ENCODE measurements at places on chromosomes 1 and 21.

GRCh38 chr21:36560933-36561575 is 81.1 kb upstream of the CLDN14 start:
- DNase-seq: no peak

- no peak for DNase-seq
Observed at GRCh38 chr1:51349862-51350261, 19.5 kb upstream of the TTC39A start.

DNA sequence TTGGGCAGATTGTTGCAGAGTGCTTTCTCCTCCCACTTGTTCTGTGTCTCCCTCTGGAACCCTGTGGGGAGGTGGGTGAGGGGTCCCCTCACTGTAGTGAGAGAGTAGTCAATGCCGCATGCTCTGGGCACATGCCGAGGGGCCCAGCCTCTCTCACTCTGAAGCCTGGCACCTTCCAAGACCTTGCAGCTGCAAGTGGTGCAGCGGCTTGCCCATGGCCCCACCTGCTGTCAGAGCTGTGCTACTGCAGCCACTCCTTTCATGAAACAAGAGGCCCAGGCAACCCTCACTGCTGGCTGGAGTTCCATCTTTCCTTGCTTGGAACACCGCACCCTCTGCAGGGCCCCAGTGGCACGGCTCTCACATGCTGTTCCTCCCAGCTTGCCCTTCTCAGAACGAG is 58.4 kb upstream of the COL6A1 start:
- peak; percentile 73 for DNase-seq

DNA sequence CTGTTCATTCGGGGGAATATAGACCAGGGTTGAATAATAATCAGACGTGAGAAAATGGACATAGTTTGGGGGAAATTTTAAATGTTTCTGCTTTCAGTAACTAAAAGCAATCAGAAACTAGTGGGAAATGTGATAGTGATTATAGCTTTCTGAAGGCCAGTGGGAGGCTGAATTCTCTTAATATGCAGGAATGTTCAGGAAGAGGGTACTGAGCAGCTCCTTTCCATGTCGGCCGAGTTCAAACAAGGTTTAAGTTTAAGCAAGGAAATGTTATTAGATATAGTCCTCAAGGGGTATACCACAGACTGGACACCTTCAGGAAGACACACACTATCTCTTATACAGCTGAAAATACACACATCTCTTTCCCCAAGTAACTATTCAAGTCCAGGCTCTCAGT is 105.5 kb downstream of the HHAT start:
- no peak for DNase-seq

DNA sequence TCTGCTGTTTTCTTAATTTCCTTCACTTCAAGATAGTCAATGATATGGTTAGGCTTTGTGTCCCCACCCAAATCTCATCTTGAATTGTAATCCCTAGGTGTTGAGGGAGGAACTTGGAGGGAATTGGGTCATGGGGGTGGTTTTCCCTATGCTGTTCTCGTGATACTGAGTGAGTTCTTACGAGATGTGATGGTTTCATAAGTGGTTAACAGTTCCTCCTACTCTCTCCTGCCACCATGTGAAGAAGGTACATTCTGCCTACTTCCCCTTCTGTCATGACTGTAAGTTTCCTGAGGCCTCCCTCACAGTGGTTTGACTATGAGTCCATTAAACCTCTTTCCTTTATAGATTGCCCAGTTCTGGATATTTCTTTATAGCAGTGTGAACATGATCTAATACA is 74.0 kb upstream of the SAMSN1 start:
- DNase-seq: no peak

DNA sequence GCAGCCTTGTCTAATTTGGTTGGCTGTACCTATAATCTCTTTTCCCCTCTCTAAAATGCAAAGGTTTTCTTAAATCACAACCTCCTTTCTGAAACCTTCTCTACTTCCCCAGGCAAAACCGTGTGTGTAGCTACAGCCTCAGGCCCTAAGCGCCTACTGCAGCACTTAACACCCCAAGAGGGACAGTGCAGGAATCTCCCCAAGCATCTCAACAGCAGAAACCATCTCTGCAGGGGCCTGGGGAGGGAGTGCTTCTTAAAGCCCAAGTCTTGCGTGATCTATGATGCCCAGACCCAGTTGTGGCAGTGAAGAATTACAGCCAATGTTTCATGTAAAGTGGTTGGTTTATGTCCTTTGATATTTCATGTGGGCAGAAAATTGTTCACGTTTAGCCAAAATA is 159.3 kb downstream of the DSCAM start:
- DNase-seq: no peak

DNA sequence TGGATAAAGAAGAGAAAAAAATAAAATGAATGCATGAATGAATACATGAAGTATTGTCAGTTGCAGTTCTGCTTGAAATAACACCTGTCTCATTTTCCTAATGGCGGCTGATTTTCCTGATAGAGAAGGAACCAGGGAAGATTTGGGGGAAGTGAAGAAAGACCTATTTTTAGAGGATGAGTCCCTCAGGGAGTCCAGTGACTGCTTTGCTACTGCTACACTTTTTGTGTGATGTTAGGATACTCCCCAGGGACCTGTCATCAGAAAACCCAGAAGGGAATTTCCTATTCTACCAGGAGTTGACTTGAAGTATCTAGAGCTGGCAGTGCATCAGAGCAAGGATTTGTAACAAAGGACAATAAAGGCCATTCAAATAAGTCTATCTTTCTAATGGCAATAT is 114.8 kb downstream of the MAB21L3 start:
- DNase-seq: no peak

GRCh38 chr21:24275616-24276015 is 1331.7 kb downstream of the MRPL39 start:
- DNase-seq: no peak

DNA sequence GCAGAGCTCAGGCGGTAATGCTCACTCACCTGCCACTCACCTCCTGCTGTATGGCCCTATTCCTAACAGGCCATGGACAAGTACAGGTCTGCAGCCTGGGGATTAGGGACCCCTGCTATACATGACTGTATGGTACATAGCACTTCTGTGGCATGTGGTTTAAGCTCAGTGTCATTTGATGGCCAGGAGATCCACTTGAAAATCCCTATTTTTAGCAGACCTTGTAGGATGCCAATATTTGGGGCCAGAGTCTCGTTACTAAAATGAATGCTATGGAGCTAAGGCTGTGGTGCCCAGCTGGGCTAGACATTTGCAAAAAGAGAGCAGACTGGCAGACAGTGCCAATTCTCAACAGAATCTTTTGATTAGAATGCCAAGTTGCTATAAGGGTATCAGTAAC is 1.7 kb upstream of the ANGPTL7 start:
- no peak for DNase-seq

GRCh38 chr1:29800522-29800956 is 564.2 kb downstream of the PTPRU start:
- no peak for DNase-seq

DNA sequence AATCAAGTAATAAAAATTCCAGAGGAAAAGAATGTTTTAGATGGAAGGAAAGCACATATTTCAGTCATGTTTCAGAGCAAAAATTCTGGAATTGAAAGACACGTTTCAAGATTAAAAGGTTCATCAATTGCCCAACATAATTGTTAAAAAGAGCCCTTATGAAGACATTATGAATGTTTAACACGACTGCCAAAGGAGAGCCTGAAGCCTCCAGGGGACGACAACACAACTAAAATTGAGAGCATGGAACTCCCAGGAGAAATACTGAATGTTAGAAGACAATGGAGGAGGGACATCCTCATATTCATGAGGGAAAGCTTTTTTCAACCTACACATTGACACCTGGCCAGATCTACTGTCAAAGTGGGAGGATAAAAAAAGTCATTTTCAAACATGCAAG is 16.0 kb downstream of the OR2T11 start:
- peak; percentile 12 for DNase-seq
